Stimulated activated CD4-positive, alpha-beta T cell treated with anti-CD3 and anti-CD28 coated beads, Interleukin-4, amount 100 ng/mL, for 1 hour (primary cell): ENCODE measurements at places on chromosomes 1 and 21.

GRCh38 chr1:202221911-202222909 is 28.6 kb downstream of the LGR6 start:
- DNase-seq = no peak

DNA sequence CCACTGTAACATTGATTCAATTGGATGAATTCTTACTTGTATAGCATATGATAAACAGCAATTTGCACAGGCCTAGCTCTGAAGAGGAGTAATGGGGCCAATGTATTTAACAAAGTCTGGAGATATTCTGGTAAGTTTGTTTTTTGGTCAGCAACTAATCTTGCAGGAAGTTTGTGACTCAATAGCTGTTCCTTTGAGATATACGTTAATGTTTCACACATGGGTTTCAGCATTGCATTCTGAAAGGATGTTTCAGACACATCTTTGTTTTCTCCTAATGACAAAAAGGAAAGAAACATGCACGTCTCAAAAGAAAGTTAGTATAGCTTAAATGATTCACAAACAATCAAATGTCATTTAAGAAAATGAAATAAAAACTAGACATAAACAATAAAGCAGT is 49.0 kb downstream of the LTN1 start:
- no peak for DNase-seq

DNA sequence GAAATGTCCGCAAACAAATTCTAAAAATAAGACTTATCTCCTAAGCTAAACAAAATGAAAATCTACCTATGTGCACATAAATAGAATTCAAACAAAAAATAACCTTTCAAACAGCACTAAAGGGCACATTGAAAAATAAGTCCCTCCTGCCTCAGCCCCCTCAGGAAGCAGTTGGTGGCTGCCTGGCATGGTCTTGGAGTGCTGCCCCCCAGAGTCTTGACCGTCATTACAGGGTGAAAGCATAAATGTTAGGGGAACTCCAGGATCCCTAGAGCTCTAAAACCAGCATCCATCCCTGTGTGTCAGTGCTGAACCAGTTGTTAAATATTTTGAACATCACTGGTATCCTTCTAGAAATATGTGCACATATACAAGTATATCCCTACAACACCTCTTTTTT is 6.5 kb upstream of the NPL start:
- DNase-seq = no peak

- DNase-seq = no peak
Observed at GRCh38 chr1:41404308-41404761, 43.1 kb downstream of the FOXO6 start.

DNA sequence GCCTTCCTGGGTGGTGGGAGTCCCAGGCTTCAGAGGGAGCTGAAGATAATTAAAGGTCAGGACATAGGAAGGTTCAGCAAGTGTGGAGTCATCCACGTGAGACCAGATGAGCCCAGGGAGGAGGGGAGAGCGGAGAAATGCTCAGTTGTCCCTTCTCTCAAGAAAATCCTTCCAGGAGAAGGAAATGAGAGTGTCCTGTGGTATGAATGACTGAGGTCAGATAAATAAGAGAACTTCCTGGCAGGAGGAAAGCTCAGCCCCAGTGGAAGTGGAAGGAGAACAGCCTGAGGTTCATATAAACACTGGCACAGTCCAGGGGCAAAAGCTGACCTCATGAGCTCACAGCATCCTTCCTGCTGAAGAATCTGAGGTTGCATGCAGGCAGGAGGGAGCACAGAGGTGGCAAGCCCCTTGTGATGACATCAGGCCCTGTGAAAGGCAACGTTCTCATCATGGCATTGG is 97.6 kb downstream of the NAV1 start:
- no peak for DNase-seq

DNA sequence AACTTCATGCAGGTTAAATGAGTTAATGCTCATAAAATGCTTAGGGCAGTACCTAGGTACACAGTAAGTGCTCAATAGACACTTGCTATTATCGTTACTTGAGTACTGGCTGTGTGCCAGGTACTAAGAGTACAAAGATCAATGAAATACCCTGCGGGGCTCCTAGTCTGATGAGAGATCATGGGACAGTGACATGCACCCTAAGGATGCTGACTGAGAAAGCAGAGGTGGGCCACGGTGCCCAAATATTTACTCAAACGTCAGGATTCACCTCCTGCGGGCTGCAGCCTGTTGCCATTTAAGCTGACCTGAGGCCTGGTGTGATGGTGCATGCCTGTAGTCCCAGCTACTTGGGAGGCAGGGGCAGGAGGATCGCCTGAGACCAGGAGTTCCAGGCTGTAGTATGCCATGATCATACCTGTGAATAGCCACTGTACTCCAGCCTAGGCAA is 19.8 kb upstream of the LUZP1 start:
- DNase-seq = no peak

GRCh38 chr1:227317523-227318015 is 723 bp downstream of the CDC42BPA start:
- DNase-seq = no peak

DNA sequence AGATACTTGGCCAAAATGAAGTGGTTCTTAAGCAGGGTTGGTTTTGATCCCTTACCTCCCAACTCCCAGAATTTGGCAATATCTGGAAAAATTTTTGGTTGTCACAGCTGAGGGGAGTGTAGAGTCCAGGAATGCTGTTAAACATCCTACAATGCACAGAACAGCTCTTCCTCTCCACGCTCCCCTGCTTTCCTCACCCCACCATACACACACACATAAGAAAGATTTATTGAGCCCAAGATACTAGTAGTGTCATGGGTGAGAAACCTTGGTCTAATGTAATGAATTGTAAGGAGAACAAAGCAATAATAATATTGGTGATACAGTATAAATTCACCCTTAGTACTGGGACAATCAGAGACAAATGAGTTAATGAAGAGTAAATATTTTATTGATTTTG is 47.8 kb downstream of the ASB17 start:
- DNase-seq = no peak

GRCh38 chr1:2496087-2496622 is 20.1 kb downstream of the PLCH2 start:
- no peak for DNase-seq

GRCh38 chr1:100441651-100442050 is 89.3 kb downstream of the CDC14A start:
- DNase-seq = no peak

- DNase-seq = peak; percentile 8
Observed at GRCh38 chr1:59046730-59047157, 250.2 kb upstream of the FGGY start.

GRCh38 chr1:85328713-85329397 is 52.4 kb upstream of the BCL10 start:
- DNase-seq = no peak

DNA sequence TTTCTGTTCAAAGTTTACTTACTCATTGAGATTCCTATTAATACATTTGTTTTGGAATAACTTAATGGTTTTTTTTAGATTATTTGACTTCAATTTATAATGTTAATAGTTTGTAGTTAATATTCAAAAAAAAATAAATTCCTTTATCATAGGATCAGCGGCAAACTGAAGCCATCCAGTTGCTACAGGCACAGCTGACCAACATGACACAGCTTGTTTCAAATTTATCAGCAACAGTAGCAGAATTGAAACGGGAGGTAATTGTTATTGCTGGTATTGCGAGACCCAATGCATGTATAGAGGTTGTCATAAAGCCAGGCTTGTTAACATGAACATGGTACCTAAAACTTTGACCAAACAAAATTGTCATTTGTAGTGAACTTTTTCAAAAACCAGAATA is 59.0 kb upstream of the FASLG start:
- DNase-seq = no peak

GRCh38 chr1:67897270-67897949 is 64.1 kb upstream of the GNG12 start:
- DNase-seq = no peak

- no peak for DNase-seq
Observed at GRCh38 chr1:6832531-6833188, 47.4 kb downstream of the CAMTA1 start.

DNA sequence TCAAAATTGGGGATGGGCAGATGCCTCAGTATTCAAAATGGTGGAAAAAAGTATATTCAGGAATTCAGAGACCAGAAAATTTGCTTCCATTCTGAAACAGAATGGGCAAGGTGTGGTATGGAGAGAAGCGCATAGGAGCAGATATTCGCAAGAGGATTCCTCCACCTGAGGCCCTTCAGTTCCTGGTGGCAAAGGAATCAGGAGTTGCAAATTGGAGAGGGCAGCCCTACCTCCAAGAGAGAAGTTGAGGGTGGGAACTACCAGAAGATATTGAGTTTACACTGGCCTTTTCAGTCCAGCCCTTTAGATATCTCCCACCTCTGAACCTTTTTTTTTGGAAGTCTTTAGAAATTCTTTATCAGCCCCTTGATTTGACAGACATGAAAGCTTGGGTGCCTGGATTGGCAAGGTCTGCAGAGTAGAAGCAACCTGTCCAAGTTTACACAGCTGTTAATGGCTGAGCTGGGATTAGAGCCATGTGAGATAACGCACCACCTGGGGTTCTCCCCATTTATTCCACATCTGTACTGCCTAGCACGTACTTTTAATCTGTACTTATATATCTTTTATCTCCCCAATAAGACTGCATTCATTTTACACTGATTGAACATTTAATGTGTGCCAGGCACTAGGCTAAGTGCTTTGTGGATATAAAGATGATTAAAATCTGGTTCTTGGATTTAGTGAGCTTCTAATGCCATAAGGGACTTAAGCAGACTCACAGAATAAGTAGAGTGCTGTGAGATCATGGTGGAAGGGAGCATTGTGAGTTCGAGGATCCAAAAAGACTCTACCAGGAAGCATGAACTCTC is 99.5 kb downstream of the NGF start:
- DNase-seq = no peak

GRCh38 chr1:8651236-8651890 is 166.1 kb downstream of the RERE start:
- DNase-seq = no peak

- DNase-seq = no peak
Observed at GRCh38 chr1:245131026-245131393, 23.8 kb upstream of the KIF26B start.

- DNase-seq = no peak
Observed at GRCh38 chr1:221919341-221919740, 177.5 kb upstream of the DUSP10 start.

- no peak for DNase-seq
Observed at GRCh38 chr21:27424601-27425000, 457.7 kb upstream of the ADAMTS5 start.

- no peak for DNase-seq
Observed at GRCh38 chr1:70910013-70910412, 137.6 kb downstream of the PTGER3 start.
